ENCODE measurements at places on chromosomes 1 and 21.
A peak's percentile ranks its signal among the peaks of the same experiment; 100 is the strongest.

GRCh38 chr1:83882906-83883305 is 116.0 kb downstream of the TTLL7 start:
- no peak for DNase-seq

DNA sequence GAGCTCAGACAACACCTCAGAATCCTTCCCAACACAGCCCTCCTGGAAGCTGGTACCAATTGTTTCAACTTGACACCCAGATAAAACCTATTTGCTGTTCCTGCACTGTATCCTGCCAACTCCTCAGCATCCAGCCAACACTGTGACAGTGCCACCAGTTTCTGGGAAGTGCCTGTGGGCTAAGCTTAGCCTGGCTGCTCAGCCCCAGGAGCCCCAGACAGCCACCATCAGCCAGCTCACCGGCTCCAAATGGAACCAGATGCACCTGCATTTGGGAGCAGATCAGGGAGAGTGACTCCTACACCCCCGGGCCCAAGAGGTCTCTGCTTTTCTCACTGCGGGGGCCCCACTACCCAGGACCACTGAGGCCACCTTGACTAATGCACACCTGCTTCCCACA is 24.9 kb downstream of the KCNN3 start:
- DNase-seq: no peak

DNA sequence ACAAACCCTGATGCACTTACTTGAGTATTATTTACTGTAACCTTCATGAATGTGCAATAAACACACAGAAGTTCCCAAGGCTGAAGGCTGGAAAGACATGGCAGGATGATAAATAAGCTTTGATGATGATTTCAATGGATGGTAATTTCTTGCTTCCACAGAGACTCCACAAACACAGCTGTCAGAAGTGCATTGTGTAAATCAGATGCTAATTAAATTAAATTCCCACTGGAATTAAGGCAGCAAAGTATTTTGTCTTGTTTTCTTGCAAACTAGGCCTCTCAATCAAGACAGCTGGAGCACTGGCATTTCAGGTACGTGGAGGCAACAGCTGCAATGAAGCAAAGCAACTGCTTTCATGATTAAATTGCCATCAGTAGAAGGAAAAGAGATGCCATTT is 24.1 kb downstream of the FAM177B start:
- DNase-seq: no peak

DNA sequence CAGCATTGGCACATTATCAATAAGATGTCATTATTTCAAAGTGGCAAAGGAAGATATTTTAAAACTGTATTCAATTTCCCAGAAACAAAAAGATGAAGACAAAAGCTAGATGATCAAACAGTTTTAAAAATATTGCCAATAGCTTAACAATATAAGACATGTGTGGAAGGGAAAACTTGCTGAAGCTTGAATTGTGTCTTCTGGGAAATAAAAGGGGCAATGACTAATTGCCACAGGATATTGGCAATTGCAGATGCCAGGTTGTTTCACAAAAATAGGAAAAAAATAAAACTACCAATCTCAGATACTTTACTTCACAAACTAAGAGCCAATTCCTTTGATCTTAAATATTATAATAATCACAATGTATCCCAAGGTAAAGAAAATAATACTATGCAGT is 679.8 kb upstream of the ADAMTS5 start:
- no peak for DNase-seq

DNA sequence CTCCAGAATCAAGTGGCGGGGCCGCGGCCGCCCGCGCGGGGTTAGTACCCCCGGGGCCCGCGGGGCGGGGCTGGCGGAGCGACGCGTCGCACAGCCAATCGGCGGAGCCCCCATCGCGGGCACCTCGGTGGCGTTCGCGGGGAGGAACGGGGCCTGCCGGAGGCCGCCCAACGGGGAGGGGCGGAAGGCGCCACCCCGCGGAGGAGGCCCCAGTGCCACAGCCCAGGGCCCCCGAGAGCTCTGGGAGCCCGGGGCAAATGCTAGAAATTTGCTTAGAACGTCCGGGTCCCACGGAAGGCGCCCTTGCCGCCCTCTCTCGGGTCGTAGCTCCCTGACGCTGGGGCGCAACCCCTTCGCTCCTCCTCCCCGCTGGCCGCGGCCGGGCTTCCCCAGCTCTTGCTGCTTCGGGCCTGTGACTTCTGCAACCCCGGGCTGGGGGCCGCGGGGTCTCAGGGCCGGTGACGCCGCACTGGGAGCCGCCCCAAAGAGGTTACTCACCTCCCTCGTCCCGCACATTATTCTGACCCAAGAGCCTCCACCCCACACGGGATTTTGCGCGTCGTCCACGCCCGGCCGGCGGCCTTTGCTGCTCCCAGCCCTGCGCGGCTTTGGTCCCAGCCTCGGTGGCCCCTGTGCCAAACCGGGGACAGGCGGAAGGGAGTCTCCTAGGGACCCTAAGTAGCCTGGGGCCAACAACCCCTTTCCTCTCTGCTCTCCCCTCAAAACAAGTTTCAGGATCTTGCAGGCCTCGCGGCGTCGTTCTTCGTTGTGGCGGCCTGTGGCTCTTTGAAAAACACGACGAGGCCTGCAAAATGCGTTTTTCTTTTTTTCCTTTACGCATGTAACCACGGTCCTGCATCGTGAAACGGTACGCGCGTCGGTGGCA is at the start of gene RUNX3:
Gene RUNX3, minus strand, starts transcription at position 17 of the 886 bp plus-strand sequence. CDS start 408 bp downstream, outside the sequence.
- peak; percentile 81 for DNase-seq

DNA sequence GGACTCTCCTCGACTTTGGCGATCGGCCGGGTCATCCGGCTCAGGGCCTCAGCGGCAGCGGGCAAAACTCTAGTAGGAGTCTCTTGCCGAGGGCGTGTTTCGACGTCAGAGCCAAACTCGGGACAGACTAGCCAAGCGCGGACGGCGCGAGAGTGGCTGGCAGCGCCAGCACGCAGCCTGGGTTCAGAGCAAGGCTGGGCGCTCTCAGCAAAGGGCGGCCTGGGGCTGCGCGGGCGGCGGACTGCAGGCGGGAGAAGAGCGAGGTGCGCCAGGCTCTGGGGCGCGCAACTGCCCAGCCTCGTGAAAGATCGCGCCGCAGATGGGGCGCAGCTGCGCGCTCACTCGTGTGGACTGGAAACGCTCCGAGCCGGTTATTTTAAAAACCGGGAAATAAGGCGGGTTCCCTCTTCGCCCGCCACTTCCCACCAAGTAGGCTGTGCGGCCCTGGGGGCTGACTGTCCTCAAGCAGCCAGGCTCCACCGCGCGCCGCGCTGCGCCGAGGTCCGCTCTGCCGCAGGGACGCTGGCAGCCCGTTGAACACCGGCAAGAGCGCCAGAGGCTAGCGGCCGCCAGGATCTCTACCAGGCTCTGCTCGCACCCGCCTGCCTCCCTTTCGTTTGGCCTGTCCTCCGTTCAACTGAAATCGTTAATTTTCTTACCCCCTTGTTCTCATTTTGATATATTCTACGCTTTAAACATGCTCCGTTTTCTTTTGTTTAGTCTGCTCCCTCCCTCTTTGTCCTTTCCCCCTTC is 2.4 kb downstream of the ALX3 start:
- DNase-seq: no peak

DNA sequence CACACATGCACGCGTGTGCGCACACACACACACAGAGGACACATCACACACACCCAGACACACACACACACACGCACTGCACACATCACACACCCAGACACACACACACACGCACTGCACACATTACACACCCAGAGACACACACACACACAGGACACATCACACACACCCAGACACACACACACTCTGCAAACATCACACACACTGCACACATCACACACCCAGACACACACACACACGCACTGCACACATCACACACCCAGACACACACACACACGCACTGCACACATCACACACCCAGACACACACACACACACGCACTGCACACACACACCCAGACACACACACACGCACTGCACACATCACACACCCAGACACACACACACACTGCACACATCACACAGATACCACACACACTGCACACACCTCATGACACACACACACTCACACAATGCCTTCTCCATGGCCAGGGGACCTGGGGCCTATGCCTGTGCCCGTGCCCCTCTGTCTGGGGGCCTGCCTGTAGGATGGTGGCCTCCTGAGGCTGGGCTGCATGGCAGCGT is 24.4 kb downstream of the CRYAA start:
- DNase-seq: no peak

- DNase-seq: no peak
Observed at GRCh38 chr1:62428351-62428750, 8.5 kb upstream of the USP1 start.

DNA sequence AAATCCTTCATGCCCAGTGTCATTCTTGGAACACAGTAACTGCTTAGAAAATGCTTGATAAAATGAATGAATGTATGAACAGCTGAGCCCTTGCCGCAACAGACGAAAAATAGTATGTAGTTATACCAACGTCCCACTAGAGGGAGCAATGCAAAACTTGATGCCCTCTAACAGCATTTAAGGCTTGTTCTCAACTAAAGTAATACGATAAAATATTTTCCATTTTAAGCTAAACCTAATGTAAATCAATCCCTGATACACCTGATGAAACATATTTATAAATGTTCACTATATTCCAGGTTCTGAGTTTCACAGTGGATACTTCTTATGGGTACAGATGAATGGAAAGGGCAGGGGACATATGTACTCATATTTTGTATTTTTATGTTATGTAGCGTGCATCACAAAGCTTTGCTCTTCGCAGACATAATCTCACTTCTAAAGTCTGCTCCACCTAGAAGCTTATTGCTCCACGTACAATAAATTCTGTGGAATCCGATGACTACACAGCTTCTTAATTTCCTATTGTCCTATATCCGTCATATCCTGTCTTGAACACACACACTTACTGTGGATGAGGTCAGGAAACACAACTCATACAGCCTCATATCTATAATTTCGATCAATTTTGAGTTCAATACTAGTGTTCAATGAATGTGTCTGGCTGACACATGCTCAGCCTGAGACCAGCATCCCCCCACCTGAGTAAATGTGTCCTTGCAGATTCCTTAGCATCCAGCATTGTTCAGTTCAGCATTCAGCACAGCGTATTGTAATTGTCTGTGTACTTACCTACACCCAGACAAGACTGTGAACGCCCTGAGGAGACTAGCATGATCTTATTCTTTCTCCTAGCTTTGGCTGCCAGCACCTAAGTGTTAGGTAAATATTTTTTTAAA is 4.4 kb upstream of the UTP25 start:
- no peak for DNase-seq

DNA sequence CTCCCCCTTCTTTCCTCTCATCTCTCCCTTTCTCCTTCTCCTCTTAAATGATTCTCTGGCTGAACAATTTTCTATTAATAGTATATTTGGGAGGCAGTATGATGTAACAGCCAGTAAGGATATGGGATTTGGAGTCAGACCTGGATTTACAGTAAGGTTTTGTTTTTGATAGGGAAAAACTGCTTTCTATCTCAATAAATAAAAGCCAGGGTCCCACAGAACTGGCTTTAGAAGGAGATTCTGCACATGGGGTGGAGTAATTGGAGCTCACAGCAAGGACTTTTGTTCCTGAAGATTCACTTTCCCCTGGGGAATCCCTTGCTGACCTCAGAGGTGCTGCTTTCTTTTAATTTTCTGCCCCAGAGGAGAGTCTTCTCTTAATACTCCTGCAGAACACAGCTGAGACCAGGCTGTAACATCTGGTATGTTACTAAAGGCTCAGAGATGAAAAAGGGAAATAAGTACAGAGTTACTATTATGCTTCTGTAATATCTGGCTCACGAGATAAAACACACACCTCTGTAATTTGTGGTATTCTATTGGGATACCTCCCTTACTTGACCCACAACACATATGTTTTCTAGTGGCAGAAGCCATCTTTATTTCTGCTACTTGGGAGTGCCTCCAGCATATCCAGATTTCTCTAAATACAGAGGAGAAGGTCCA is 13.4 kb downstream of the EPB41 start:
- DNase-seq: no peak

GRCh38 chr1:16012590-16013219 is 5.1 kb downstream of the HSPB7 start:
- DNase-seq: no peak

- DNase-seq: no peak
Observed at GRCh38 chr1:84892705-84893618, at the start of gene LPAR3. LPAR3 (minus strand) TSS chr1:84893206; CDS start chr1:84866120, 27,086 bp downstream.

DNA sequence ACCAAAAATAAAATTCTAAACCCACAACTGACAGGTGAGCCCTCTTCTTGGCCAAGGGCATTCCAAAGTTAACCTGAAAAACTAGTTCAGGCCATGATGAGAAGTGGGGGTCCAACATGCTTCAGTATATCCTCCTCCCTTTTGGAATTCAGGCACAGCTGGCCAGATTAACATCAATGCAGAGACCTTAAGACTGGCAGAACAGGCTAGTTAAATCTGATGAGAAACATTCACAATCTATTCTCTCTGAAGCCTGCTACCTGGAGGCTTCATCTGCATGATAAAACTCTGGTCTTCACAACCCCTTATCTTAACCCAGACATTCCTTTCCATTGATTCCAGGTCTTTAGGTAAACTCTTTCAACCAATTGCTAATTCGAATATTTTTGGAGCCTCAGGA is 26.7 kb upstream of the ZBTB8B start:
- DNase-seq: no peak

GRCh38 chr21:29130270-29130969 is at the start of gene MAP3K7CL:
MAP3K7CL (plus strand) TSS chr21:29130644; CDS start chr21:29133345, 2,701 bp downstream.
- DNase-seq: no peak

DNA sequence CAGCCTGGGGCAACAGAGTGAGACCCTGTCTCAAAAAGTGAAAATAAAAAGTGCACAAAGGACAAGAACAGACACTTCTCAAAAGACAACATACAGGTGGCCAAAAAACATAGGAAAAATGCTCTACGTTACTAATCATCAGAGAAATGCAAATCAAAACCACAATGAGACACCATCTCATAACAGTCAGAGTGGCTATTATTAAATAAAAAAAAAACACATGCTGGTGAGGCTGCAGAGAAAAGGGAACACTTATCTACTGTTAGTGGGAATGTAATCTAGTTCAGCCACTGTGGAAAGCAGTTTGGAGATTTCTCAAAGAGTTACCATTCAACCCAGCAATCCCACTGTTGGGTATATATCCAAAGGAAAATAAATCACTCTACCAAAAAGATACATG is 173.2 kb downstream of the SMYD3 start:
- DNase-seq: no peak

DNA sequence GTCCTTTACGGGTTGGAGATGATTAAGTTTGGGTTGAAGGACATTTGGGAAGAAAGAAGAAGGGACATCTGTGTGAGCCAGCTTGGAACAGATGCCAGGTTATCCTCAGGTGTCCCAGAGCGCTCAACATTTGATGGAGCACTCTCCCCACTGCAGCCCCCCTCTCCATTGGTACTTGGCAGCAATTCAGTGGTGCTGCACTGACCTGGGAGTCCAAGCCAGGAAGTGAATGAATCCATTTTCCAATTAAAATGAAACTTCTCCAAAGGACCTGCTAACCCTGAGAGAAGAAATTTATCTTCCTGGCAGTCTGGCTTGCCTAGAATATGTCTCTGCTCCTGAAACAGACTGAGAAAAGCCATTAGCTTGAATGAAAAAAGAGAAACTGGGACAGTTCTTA is 67.1 kb downstream of the FGGY start:
- DNase-seq: no peak
